ENCODE measurements at places on chromosomes 5 and 9.

DNA sequence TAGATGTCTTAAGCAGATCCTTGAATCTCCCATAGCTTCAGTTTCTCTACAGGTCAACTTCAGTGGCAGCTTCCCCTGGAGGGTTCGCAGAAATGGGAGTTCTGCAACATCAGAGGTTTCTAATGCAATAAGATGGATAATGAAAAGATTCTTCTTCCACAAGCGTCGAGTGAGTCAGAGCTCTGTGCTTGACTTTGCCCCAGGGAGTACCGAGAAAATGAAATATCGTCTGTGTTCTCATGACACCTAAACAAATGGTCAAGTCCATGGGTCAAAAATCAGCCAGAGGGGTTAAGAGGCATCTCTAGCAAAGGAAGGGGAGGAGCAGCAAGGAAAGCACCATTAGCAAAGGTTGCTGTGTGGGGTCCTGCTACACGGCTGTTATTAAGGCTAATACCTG, 3.2 kb upstream of the ADRA1B start:
- DNase-seq, result no peak

DNA sequence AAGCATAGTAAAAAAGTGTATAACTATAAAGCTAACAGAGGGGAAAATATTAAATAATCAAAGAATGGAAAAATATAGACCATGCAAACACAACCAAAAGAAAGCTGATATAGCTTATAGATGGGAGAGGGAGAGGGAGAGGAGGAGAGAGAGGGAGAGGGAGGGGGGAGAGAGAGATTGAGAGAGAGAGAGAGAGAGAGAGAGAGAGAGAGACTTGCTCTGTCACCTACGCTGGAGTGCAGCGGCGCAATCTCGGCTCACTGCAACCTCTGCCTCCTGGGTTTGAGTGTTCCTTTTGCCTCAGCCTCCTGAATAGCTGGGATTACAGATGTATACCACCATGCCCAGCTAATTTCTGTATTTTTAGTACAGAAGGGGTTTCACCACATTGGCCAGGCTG, 110.6 kb downstream of the RAPGEF6 start:
- no peak for DNase-seq

GRCh38 chr9:72843520-72844439, 109.1 kb downstream of the ALDH1A1 start:
- DNase-seq, result no peak

GRCh38 chr5:142643634-142644033, 42.3 kb downstream of the FGF1 start:
- no peak for DNase-seq

DNA sequence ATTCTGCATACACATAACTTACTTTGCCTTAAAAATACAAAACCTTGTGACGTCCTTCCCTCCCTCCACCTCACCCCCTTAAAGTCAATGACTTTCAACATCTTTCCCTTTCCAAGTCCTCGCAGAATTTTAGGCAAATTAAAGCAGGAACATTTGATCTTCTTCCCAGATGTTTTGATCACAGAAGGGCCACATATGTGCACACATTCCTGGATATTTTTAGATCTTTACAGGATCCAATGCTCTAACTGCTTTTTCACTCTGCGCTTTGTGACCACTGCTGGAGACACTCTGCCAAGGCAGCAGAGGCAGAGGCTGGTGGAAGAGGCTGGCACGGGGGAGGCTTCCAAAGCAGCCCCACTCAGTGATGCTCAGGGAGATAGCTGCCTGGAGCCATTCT, 130.7 kb downstream of the SEC61B start:
- no peak for DNase-seq

GRCh38 chr5:40555886-40556285, 123.8 kb upstream of the PTGER4 start:
- DNase-seq, result no peak
